ENCODE measurements at places on chromosomes 4 and X. TPM values are rescaled to one million over a fixed set of nuclear protein-coding genes. Genes with fewer than 3 reads are reported as not detected.

Gene LGI2
- 1.6 TPM for polyA plus RNA-seq

Gene MXRA5
- 1.5 TPM for polyA plus RNA-seq

Gene AADAT
- polyA plus RNA-seq: 3.1 TPM

Gene C4orf36
- polyA plus RNA-seq: 1.0 TPM

Gene SCOC
- 25.0 TPM for polyA plus RNA-seq

Gene GAGE12F
- polyA plus RNA-seq: not detected

Gene PPP1R3F
- 16.5 TPM for polyA plus RNA-seq

Gene CENPVL1
- polyA plus RNA-seq: not detected

Gene OCIAD2
- 201 TPM for polyA plus RNA-seq

Gene GUCY1A1
- polyA plus RNA-seq: 2.6 TPM

Gene EVC
- polyA plus RNA-seq: 2.7 TPM

Gene GAGE12J
- polyA plus RNA-seq: not detected

Gene COL4A6
- 0.29 TPM for polyA plus RNA-seq

Gene ODAM
- not detected for polyA plus RNA-seq

Gene CENPE
- polyA plus RNA-seq: 0.19 TPM

Gene FAM53A
- polyA plus RNA-seq: 5.2 TPM

Gene XK
- 1.1 TPM for polyA plus RNA-seq

Gene CYSLTR1
- 0.20 TPM for polyA plus RNA-seq

Gene C4orf51
- polyA plus RNA-seq: not detected

Gene HSFX4
- not detected for polyA plus RNA-seq

Gene EREG
- not detected for polyA plus RNA-seq

Gene COX7B2
- not detected for polyA plus RNA-seq

Gene UGT2B17
- polyA plus RNA-seq: not detected

Gene DNAAF6
- not detected for polyA plus RNA-seq

Gene CXorf65
- not detected for polyA plus RNA-seq

Gene PDZD4
- 128 TPM for polyA plus RNA-seq

Gene RAB40AL
- polyA plus RNA-seq: not detected
